Mesenteric fat pad (tissue), 1 donor: ENCODE measurements at places on chromosomes 1 and 21. TPM values are rescaled to one million over a fixed set of nuclear protein-coding genes. Genes with fewer than 3 reads are reported as not detected.

- DNase-seq: no peak
Measured at GRCh38 chr1:209643285-209644020, 8.8 kb downstream of the LAMB3 start.

GRCh38 chr1:165217958-165218357, 138.6 kb downstream of the LMX1A start:
- no peak for DNase-seq

The LRRC38 gene
- not detected for total RNA-seq

GRCh38 chr1:197618061-197618460, 157.2 kb downstream of the DENND1B start:
- DNase-seq: no peak

DNA sequence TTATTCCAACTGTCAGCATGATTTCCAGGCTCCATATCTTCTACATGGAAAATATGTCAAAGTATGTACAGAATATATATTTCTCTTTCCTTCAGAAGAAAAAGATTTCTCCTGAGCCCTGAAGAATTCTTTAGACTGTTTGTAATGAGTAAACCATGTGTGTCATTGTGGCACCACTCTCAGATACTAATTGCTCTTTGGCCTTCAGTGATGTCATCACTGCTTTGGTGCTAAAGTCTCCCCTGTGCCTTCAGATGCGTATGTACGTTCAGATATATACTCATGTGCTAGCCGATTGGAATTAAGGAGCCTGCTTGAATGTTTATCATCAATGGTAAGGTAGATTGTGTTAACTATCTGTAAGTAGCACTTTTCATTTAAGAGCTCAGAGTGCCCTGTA, 20.6 kb upstream of the NBL1 start:
- no peak for DNase-seq

The ALPL gene
- 129 TPM for total RNA-seq

- DNase-seq: no peak
Measured at GRCh38 chr1:240575981-240576662, 35.8 kb downstream of the GREM2 start.

GRCh38 chr1:17881761-17882160, 126.6 kb downstream of the ACTL8 start:
- DNase-seq: peak; percentile 51

The PALMD gene
- total RNA-seq: 212 TPM

GRCh38 chr1:185406006-185406690, 89.1 kb upstream of the IVNS1ABP start:
- DNase-seq: no peak

The ARMH1 gene
- total RNA-seq: 1.9 TPM

DNA sequence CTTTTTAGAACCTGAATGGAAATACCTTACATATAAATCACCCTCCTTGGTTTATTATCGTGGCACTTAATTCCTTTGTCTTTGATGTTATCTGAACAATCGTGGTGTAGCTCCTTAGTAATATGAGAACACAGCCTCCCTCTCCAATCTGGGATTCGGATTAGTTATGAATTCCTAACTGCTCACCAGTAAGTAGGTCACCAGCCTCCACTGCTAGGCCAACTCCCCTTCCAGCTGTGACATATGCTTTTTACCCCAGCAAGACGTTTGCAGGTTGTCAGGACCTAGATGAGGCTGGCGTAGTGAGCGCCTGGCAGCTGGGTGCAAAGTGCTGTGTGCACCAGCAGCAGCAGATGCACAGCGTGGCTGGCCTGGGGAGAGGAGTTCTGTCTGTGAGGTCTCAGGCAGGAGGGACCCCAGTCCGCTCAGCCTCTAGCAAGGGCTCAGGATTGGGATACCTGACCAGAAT, 38.2 kb downstream of the NTPCR start:
- peak; percentile 53 for DNase-seq

GRCh38 chr1:11772458-11772857, 10.5 kb downstream of the C1orf167 start:
- DNase-seq: no peak

DNA sequence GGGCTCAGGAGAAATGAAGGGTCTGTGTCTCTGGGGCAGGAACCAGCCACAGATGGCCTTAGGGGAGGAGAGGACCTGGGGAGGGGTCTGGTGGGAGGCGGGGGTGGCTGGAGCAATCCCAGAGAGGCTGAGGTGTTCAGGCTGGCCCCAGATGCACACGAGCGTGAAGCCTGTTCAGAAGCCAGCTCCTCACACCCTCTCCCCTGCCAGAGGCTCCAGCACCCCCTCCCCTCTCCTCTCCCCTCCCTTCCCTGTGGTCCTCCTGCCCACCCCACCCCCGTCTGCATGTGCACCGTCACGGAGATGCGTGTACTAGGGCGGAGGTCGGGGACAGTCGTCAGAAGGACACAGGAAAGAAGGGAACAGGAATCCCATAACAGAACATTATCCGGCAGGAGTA, 115.0 kb upstream of the COL6A1 start:
- peak; percentile 43 for DNase-seq

DNA sequence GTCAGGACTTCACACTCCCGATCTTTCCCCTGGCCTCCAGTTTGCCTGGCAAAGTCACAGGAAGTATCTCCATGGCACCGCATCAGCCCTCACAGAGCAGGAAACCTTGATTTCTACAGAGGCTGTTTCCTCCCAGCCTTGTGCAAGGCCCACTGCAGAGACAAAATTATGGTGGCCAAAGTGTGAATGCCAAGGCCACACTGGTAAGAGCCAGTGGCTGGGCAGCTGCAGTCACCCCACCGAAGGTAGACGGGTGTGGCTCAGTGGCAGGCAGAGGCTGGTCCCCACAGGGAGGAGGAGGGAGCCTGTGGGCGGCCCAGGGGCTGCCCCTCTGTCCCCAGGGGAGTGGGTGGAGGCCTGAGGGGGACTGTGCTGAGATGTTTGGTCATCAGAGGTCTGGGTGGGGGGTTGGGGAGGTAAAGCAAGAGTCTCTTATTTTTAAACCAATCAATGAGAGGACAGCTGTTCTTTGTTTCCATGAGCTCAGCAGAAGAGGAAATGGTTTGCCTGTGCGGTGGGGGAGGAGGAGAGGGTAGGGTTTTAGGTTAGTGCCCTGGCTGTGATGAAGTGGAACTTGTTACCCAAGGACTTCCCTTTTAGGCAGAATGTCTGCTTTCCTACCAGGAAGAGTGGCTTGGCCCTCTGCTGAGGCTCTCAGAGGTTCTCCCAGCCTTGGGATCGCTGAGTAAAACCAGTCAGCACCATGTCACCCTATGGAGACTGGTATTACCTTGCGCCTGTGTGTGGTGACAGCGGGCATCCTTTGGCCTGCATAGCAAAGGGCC, 18.0 kb upstream of the BTG2 start:
- DNase-seq: no peak

- DNase-seq: no peak
Measured at GRCh38 chr1:90122654-90123340, 127.9 kb downstream of the ZNF326 start.

The NCAM2 gene
- 0.93 TPM for total RNA-seq
